ENCODE measurements at places on chromosomes 3 and 15.

- DNase-seq = no peak
Measured at GRCh38 chr3:103136621-103137020, 701.8 kb downstream of the ZPLD1 start.

DNA sequence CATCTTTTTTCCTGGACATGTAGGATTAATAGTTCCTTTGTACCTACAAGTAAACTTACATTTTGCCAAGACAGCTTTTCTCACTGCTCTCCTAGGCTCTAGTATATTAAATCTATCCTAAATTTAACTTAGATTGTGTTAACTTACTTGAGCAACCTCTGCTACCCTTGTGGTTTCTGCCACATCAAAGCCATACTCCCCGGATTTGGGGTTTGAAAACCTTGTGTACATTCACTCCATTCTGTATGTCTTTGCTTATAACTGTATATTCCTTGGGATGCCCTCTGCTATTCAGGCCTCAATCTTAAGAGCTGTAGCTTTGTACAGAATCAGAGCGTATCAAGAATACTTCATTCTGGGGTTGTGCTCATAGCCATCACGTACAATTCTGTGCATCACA, 60.4 kb downstream of the ARIH1 start:
- peak; percentile 61 for DNase-seq

- no peak for DNase-seq
Measured at GRCh38 chr3:37014620-37015019, 21.3 kb downstream of the MLH1 start.

- no peak for DNase-seq
Measured at GRCh38 chr3:126352476-126353454, 4.4 kb downstream of the KLF15 start.

DNA sequence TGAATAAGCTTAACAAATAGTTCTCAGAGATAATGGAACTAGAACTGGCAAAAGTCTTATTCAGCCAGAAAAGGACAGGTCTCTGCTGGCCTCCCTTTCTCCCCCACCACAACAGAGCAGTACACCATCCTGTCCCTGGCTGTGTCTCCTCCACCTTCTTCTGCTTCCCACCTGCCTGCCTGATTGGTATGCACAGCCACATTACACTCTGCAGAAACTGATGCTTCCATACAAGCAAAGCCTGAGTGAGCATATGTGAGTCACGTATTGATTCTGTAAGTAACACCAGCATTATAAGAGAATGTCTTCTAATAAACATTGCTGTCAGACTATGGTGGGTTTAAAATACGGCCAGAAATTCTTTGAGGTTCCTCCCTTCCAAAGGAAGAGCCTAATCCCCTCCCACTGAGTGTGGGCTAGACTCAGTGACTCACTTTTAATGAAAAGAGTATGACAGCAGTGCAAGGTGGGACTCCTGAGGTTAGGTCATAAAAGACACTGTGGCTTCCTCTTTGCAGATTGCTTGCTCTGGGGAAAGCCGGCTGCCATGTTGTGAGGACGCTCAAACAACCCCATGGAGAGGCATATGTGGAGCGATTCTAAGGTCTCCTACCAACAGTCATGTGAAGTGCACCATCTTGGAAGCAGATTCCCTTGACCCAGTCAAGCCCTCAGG, 44.4 kb downstream of the ANXA2 start:
- DNase-seq = no peak

DNA sequence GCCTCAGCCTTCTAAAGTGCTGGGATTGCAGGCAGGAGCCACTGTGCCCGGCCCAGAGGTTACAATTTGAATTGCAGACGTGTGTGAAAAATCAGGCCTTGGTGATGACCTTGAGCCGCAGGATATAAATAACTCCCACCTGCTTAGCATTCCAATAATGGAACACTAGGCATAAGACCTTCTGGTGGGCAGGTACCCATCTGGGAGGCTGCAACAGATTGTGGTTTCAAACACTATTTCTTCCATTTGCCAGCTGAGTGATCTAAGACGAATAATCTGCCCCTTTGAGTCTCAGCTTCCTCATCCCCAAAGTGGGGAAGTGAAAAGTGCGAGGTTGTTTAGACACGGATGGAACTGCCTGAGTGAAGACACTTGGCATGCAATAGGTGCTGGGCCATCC, 47.7 kb upstream of the HERC1 start:
- no peak for DNase-seq

DNA sequence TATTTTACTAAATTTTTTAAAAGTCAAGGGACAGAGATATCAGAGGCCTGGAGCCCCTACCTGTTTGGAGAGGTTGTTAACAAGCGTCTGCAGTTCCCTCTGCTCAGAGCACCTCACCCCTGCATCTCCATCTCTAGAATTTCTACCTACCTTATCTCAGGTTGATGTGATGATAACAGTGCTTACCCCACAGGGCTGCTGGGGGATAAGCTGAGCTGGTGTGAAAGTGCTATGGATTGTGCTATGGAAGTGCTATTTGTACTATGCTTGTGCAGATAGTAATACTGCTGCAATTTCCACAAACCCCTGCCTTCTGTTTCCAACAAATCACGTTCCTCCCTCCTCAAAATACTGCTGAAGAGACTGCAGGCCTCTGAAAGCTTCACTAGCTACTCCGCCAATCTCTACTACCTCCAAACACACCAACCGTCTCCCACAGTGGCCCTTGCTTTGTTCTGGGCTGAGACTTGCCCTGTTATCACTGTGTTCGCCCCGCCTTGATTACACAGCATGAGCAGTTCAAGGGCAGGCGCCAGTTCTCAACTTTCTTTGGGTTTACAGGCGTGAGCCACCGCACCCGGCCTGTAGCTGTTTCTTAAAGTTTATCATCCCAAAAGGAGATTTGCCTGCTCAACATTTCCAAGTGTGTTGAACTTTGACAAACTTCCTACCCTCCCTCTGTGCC, 28.4 kb upstream of the PARL start:
- DNase-seq = no peak

DNA sequence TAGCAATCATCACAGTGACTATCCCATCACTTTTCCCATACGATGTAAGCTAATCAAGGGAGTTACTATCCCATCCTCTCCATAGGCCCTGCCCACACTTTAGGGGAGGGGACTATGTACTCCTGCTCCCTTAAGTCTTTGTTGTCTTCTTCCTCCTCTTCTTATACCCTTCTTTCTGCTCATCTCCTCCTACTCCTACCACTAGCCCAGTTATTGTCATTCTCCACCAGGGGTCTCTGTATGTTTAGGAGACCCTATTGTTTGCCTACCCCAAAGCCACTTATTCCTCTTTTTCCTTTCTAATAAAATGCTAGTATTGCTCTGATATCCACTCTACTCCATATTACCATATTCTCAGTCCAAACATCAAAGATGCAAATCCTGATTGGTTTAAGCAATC, 27.8 kb downstream of the STAC start:
- no peak for DNase-seq

DNA sequence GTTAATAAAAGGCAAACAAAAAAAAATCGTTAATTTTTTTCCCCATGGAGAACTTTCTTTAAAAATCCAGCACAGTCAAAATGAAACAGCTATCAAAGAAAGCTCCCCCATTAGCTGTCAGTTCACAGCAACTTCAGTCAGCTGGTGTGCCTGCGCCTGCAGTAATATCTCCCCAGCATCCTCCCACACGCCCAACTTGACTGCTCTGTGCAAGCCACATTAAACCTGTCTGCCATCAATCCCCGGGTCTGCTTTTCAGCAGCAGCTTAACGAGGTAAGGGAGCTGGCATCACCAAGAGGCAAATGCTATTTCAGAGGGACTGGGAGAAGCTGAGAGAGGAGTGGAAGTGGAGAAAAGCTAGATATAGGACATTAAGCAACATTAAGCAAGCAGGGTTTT, 337.5 kb downstream of the GAP43 start:
- no peak for DNase-seq

DNA sequence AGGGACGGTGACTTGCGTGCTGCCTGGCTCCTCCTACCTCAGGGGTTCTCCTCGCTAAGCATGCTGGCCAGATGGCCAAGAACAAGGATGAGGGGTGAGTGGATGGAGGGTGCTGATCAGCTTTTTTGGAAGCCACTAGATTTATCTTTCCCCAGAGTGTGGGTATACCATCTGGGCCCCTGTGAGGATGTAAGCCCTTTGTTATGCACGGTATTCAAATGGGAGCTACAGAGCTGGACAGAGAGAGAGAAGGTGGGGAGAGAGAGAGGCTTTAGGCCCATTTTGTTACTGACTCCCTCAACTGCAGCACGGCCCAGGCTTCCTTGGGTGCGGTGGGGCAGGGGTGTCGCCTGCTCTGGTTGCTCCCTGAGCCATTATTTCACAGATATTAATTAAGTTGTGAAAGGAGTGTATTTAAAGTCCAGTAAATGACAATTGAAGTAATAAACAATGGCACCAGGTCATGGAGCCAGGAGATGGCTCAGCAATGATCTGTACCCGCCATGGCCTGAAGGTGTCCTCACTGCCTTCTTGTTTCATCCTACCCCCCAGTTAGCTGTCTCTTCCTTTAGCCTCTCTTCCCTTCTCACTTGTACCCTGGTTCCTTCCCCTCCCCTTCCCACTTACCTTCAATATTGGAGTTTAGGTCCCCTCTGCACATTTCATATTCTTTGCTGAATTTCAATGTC, 158.0 kb downstream of the CLSTN2 start:
- no peak for DNase-seq

DNA sequence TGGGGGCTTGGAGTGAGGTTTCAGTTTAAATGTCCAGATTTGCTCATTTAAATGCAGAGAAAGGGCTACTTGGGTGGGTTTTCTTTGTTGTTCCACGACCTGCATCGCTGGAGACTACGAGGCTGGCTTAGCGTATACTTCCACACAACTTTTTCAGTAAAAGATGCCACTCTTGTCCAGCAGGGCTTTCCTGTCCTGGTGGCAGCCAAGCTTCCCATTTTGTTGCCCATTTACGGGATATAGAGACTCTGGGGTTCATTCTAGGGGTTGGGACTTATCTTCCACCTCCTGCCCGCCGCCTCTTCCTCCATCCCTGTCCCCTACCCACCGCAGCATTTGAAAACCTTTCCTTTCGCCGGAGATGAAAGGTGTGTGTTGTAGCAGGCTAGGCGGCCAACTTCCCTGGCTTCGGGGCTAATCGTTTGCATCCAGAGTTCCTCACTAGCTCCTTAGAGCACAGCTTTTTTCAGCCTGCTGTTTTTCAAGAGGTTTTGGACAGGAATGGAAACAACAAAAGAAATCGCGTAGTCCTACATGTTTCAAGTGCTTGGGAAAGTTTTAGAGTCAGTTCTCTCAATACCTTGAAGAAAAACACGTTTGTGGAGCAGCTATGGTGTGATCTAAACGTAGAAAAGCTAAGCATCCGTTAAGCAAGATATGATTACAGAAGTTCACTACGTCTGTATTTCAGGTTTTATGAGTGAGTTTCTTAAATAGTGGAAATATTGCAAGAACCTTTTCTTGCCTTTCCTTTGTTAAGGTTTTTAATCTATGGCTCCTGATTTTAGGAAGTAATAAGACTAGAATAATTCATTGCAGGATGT, 843 bp downstream of the CHRNA5 start:
- no peak for DNase-seq

- DNase-seq = no peak
Measured at GRCh38 chr3:195539479-195539878, 3.6 kb downstream of the PPP1R2 start.

GRCh38 chr3:122770521-122771202, 23.0 kb downstream of the HSPBAP1 start:
- DNase-seq = no peak
